ENCODE measurements at places on chromosomes 7 and 10. TPM values are rescaled to one million over a fixed set of nuclear protein-coding genes. Genes with fewer than 3 reads are reported as not detected.

DNA sequence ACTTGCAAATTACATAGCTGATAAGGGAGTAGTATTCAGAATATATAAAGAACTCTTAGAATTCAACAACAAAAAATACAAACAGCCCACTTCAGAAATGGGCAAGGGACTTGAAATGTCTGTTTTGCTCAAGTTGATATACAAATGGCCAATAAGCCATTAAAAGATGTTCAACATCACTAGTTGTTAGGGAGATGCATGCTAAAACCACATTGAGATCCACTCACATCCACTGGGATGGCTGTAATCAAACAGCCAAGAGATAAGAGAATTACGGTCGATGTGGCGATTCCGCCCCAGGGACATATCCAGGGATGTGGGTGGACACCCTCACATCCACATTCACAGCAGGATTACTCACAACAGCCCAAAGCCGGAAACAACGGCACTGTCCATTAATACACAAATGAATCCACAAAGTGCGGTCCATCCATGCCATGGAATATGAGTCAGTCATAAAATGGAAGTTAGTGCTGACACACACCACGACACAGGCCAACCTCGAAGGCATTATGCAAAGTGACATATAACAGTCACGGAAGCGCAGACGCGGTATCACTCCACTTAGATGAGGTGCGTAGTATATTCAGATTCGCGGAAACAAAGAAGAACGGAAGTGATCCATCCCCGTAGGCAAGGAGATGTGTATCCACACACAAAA is 227.8 kb downstream of the DNAJB6 start:
- no peak for DNase-seq

Gene CALCR
- 12.2 TPM for polyA plus RNA-seq

Gene CFAP69
- polyA plus RNA-seq: 2.7 TPM

Gene NT5C3A
- polyA plus RNA-seq: 27.6 TPM

Gene CPVL
- not detected for polyA plus RNA-seq

DNA sequence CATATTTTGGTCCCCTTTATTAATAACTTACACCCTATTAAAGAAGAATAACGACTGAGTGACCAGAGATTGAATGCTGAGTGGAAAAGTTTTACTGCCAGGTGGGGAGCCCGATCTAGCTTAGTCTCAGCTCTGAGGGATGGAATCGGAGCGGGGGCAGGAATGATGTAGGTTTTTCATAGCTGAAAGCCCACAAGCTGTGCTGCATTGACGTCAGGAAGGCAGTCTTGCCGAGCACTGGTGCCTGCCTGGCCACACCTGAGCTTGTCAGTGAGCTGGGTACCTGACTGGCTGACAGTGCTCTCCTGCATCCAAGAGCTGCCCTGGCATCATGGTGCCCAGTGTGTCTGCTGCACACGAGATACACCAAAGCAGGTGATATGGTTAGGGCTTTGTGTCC is 34.8 kb downstream of the GRK5 start:
- DNase-seq: no peak

Gene TRIM8
- polyA plus RNA-seq: 70.6 TPM

DNA sequence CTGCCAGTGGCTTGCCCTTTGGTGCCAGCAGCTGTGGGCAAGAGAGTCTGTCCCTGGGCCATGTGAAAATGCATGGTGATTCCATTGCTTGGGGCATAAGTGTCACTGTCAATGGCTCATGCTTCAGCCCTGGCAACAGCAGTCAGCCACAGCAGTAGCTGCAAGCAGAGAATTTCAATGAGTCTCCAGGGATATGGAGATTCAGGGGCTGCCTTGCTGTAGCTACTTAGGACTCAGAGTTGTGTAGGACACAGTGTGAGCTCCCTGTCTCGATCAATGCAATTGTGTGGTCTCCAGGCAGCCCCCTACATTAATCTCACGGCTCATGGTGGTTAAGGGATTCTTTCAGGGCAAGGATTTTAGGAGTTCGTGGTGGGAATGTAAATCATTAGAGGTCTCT is 126.3 kb upstream of the STARD3NL start:
- DNase-seq: no peak
